T-helper 17 cell (primary cell): ENCODE measurements at places on chromosomes 4 and X.

DNA sequence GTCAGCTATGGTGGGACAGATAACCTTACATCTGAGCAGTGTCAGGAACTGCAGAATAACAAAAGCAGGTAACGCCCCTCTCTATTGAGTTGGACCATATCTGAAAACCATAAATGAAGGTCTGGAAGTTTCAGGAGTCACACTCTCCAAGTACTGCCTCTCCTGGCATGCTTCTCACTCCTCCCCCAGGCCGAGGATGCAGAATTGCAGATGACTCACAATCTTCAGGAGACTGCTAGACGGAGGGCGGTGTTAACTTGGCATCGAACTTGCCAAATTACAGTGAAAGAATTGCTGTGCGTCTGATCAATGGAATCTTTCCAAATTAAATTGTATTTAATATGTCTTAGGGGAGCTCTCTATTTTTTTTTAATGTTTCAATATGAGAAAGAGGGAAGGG is 67.1 kb upstream of the TRIM2 start:
- DNase-seq, result no peak

DNA sequence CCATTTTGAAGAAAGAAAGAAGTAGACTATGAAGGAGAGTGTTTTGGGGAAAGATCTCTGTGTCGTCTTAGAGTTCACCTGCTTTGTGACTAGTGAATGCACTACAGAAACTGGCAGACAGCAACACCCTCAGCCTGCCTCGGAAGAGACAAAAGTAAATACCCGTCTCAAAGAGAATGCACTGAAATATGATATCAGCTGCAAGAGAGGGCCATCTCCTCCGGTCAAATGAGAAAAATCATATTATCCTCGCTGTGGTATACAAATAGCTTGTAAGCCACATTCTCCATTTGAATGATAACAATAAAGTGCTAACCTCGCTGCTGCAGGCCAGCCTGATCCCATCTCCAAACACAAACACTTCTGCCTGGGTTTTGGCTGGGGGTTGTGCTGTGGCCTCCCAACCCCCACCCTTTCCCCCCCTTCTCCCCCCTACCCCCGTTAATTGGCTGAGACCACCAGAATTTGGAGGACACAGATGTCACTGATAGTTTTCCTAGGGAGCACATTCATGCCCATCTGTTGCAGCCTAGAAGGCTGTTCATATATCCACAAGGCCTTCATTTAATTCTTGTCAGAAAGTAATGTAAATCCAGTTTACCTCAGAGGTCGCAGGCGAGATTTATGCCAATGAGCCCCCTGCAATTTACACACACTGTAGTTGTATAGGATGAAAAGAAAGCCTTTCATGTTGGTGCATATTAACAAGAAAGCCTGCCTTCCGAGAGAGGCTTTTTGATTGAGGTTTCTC is 46.3 kb downstream of the ALPK1 start:
- no peak for DNase-seq

DNA sequence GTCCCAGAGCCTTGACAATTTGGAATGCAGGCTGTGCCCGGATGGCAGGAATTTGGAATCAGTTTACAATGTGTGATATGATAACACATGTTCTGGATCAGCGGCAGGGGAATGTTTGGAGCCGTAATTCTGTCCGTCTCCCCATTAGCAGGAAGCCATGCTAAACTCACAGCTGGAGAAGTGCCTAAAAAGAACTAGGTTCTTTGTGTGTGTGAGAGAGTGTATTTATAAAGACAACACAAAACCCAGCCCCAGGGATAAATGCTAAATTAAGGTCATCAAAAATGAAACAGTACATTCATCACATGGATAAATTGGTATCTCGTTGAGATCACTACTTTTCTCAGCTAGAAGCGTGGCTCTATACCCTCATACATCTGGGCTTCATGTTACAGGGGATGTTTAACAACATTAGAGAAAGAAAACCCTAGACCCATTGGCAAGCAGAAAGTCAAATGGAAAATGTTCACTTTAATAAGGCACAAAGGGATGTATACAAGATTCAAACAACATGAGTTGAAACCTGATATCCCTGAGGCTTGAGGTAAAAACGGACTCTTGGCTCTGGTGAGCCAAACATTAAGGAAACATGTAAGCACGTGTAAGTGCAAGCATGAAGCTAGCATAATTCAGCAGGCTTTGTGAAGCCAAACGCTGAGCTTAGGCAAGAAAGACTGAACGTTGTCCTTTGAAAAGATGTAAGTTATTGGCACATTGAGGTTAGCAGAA is 18.0 kb upstream of the TMEM131L start:
- no peak for DNase-seq

DNA sequence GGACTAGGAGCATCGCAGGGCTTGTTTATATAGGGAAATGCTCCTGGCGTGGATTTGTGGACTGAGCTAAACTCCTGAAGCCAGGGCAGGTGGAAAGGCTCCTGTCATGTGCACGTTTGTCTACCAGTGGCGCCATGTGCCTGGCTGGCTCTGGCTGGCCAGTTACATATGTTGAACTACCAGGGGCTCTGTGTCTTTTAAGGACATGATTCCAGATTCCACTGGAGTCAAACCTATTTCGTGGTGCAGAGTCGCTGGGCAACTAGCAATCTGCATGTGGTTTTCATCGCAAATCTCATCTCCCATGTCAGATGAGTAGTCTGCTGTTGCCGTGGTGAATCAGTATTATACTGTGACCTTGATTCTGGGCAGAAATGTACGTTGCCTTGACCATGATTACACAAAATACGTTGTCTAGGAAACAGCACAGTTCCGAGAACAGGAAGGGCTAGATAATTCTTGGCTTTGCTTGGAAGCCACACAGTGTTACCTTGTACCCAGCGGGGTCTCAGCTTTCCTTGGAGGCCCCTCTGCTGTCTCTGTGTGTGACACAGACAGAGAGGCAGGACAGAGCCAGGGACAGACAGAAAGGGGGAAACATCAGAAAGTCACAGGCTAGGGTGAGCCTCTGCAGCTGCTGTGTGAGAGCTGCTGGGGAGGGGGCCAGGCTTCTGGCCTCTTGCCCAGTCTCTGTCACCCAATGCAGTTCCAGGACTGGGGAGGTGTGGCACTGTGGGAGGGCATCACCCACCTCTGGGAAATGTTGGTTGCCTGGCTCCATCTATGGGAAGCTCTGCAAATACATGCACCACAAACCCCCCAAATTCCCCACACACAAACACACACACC is 19.2 kb downstream of the PNMA6E start:
- DNase-seq, result no peak

- DNase-seq, result no peak
Observed at GRCh38 chr4:76562836-76563453, 127.9 kb downstream of the SHROOM3 start.

DNA sequence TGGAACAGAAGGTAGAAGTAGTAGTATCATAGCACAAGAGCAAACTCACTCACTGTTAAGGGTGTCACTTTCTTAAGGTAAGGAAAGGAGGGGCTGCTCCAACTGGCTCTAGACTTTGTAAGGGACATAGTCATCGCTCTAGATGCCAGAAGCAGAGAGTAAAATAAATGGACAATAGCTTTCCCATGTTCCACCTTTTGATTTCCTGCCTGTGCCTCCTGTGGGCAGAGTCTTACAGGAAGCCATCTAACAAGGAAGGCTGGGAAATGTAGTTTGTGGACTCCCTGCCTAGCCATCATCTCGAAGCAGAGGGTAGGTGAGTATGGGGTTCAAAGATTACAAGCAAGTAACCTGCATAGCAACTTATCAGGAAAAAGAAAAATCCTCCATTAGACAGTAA is 1.7 kb upstream of the METTL14 start:
- no peak for DNase-seq

GRCh38 chr4:91128519-91128918 is 1001.3 kb downstream of the CCSER1 start:
- no peak for DNase-seq
